Activated CD4-positive, alpha-beta T cell treated with anti-CD3 and anti-CD28 coated beads for 4 hours (primary cell): ENCODE measurements at places on chromosomes 11 and 22.
A peak's percentile ranks its signal among the peaks of the same experiment; 100 is the strongest.

DNA sequence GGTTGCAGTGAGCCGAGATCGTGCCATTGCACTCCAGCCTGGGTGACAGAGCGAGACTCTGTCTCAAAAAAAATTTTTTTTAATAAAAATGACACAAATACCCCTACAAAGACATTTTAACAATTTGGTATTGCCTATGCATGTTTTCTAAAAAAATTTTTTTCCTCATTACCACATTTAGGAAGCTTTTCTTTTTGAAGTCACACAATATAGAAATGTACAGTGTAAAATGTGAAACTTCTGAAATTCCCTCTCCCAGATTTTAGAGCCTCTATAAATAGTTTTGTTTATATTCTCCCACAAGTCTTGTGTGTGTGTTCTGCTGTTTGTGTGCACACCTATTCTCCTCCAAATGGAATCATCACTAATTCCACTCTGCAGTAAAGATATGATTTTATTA lies 7.6 kb downstream of the ST14 start:
- no peak for DNase-seq

DNA sequence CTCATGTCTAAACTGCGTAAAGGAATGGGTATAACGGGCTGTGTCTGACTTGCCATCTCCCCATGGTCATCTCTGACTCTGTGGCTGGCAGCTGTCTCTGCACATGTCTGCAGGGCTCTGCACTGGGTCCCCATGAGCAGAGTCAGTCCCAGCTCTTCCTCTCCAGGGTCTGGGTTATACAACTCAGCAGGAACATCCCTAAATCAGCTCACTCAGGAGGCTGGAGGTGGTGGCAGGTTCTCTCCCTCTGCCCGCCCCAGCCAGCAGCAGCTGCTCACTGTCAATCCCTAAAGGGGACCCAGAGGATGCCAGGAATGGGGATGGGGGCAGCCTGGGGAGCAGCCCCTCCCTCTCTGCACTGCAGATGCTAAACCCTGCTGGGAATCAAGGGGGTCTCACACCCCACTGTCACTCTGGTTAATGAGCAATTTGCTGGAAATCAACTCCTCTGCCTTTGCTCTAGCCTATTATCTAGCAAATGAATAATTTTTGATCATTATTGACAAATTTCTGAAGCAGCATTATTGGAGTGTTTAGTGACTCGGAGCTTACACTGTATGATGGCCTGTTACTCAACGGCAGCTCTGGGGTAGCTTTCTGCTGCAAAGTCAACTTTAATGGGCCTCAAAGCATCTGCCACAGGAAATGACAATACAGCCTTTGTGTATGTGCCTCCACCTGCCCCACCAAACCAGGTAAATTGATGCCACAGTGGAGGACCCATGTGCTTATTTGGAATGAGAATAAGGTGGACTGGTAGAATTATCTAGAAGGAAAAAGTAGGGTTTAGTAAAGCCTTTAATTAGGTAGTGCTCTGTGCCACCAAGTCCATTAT lies 55.7 kb upstream of the SHANK2 start:
- DNase-seq, result no peak

GRCh38 chr11:116840224-116840745 lies 2.9 kb upstream of the APOA1 start:
- DNase-seq, result no peak

GRCh38 chr22:35023692-35024363 lies 42.1 kb upstream of the ISX start:
- DNase-seq, result peak; percentile 11
